ENCODE measurements at places on chromosomes 1 and 21. TPM values are rescaled to one million over a fixed set of nuclear protein-coding genes. Genes with fewer than 3 reads are reported as not detected.

- H3K27me3 ChIP-seq: no peaks in the 10 kb centered on the region
- no peaks in the 10 kb centered on the region for H3K36me3 ChIP-seq
- peaks cover 15% of the 10 kb centered on the region for H3K4me1 ChIP-seq
- H3K4me3 ChIP-seq: no peak overlapping the region
- H3K27ac ChIP-seq: peak overlapping the region; percentile 70
These were observed 19.0 kb upstream of the PRELP start for GRCh38 chr1:203456577-203456976.

- peaks cover 12% of the 10 kb centered on the region for H3K4me1 ChIP-seq
- H3K27ac ChIP-seq: peak overlapping the region; percentile 93
- no peak for DNase-seq
- H3K27me3 ChIP-seq: no peaks in the 10 kb centered on the region
These were observed 17.5 kb upstream of the C1orf105 start for GRCh38 chr1:172402878-172403569.

DNA sequence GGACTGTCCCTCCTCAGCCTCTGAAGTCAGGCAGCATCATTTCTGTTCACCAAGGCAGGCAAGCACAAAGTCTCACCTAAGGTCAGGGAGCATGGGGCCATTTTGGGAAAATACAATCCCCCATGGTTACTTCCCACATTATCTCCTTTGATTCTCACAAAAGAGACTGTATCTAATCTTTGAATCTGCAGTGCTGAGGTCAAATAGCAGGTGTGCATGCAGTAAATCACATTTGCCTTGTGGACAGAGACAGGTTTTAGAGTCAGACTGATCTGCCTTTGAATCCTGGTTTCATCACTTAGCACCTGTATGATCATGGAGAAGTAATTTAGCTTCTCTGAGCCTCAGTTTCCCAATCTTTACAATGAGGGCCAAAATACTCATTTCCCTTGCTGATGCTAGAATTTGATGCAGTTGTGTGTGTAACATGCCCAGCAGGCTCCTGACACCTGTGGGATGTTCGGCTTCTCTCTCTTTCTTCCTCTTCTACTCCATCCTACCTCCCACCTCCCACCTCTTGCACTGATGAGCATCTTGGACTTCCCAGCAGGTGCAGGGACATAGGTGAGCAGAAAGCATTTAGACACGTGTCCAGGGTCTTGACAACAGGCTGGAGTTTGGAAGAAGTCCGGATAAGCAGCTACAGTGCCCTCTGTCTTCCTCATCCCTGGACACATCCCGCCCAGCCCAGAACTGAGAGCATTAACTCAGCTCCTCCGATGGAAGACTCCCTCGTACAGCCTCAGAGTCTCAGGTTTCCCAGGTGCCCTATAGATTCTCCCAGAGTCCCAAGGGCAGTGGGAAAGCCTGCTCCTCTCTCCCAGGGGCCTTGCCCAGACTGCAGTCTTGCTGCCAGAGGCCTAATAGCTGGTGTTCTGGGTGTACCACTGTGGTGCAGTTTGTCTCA is 18.9 kb downstream of the NENF start:
- peaks cover 22% of the 10 kb centered on the region for H3K36me3 ChIP-seq
- no peaks in the 10 kb centered on the region for H3K27me3 ChIP-seq
- H3K27ac ChIP-seq: no peak overlapping the region
- H3K4me1 ChIP-seq: no peaks in the 10 kb centered on the region

GRCh38 chr1:78721136-78721535 is 71.5 kb downstream of the IFI44 start:
- H3K4me1 ChIP-seq: peaks cover 7% of the 10 kb centered on the region
- DNase-seq: no peak
- no peak overlapping the region for H3K27ac ChIP-seq
- H3K4me3 ChIP-seq: no peak overlapping the region

- H3K4me3 ChIP-seq: no peak overlapping the region
- no peak overlapping the region for H3K27ac ChIP-seq
- no peaks in the 10 kb centered on the region for H3K27me3 ChIP-seq
- H3K36me3 ChIP-seq: no peaks in the 10 kb centered on the region
These were observed 518.5 kb downstream of the PLPP3 start for GRCh38 chr1:56060906-56061305.

- no peak overlapping the region for H3K27ac ChIP-seq
- DNase-seq: no peak
- no peak overlapping the region for H3K4me3 ChIP-seq
- peaks cover 31% of the 10 kb centered on the region for H3K4me1 ChIP-seq
These were observed 75.2 kb downstream of the NFIA start for GRCh38 chr1:61157468-61157987.

- DNase-seq: no peak
- H3K36me3 ChIP-seq: no peaks in the 10 kb centered on the region
- peak overlapping the region; percentile 39 for H3K4me3 ChIP-seq
- H3K27me3 ChIP-seq: no peaks in the 10 kb centered on the region
- H3K27ac ChIP-seq: peak overlapping the region; percentile 56
- peaks cover 5% of the 10 kb centered on the region for H3K4me1 ChIP-seq
These were observed 1.4 kb downstream of the TENT5B start for GRCh38 chr1:27011058-27011764.

GRCh38 chr21:45410151-45410864 is 5.3 kb downstream of the COL18A1 start:
- H3K27me3 ChIP-seq: peaks cover 4% of the 10 kb centered on the region
- no peak for DNase-seq
- H3K4me3 ChIP-seq: no peak overlapping the region
- no peak overlapping the region for H3K27ac ChIP-seq
- no peaks in the 10 kb centered on the region for H3K36me3 ChIP-seq
- H3K4me1 ChIP-seq: peaks cover 12% of the 10 kb centered on the region

DNA sequence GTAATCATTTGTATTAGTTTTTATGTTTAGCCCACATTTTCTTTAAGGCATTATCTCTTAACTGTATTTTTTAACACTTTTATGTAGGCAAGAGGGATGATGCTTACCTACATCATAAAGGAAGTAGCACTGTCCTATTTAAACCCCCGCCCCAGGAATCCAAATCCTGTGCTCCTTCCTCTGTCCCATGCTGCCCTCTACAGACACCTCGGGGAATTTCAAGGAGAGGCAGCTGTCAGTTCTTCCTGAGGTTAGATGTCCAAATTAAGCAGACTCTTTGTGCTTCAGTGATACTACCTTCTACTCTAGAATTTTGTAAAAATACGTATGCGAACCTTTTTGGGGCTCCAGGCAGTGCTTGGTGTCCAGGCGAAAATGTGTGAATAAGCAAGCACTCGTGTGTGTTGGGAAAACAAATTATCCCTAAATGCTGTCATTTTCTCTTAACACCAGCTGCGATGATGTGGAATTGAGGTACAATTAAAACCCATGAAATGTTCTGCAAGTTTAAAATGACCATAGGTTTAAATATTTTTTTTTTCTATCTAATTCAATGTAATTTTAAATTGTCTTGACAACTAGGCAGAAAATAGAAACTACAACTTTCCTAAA is 19.2 kb downstream of the CRCT1 start:
- DNase-seq: peak; percentile 23
- no peaks in the 10 kb centered on the region for H3K27me3 ChIP-seq
- H3K27ac ChIP-seq: no peak overlapping the region

GRCh38 chr1:63643926-63644325 is 50.7 kb downstream of the PGM1 start:
- H3K4me3 ChIP-seq: no peak overlapping the region
- no peak overlapping the region for H3K27ac ChIP-seq
- H3K27me3 ChIP-seq: no peaks in the 10 kb centered on the region
- H3K36me3 ChIP-seq: peaks cover 10% of the 10 kb centered on the region
- no peak for DNase-seq

DNA sequence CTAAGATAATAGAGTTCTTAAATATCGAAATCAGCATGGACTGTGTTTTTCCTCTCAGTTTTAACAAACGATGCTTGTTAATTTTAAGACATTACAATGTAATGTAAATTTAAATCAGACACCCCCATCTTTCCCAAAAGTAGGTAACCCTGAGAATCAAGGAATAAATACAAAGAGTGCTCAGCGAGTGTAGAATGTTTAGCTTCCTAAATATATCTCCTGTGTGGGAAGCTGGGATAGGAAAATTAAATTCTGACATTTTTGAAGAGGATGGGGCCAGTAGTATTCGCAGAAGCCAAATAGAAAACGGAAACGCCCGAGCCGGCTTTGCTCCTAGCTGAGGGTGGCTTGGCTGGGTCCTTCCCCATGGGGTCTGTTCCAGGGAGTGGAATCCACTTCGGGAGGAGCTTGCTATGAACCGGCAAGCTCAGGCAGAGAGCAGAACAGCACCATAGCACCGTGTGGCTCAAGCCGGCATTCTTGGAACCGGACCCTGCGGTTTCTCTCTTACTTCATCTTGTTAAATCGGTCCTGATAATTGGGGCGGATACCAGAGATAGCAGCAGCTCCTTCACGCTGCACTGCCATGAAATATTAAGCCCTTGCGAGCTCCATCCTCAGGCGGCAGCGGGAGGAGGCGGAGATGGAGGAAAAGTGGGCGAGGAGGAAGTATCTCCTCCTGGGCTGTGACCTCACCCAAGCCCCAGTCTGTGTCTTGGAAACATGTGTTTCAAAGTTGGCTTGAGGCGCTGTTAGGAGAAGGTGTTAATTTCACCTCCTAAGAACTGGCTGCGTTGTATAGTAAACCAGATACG is 24.9 kb downstream of the MAP3K7CL start:
- peak; percentile 36 for DNase-seq
- no peaks in the 10 kb centered on the region for H3K4me1 ChIP-seq
- no peaks in the 10 kb centered on the region for H3K27me3 ChIP-seq
- no peaks in the 10 kb centered on the region for H3K36me3 ChIP-seq
- H3K27ac ChIP-seq: no peak overlapping the region

DNA sequence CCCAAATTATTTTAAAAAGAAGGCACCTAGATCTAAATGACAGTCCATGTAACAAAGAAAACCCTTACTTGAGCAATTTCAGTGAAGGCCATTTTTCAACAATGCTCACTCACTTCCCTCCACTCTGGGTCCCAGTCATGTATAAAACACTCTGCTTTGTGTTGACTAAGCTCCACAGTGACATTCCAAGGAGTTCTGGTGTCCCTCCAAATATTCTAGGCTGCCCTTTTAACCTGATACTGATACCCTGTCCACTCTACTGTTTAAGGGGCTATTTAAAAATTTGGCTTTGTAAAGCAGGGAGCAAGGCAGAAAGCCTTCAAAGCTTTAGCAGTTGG is 73.6 kb downstream of the GNG12 start:
- DNase-seq: no peak
- peaks cover 45% of the 10 kb centered on the region for H3K4me1 ChIP-seq

GRCh38 chr1:212432661-212433576 is at the start of gene NENF:
Gene NENF (plus strand): TSS chr1:212432920. CDS start chr1:212432944, 24 bp downstream.
- H3K27me3 ChIP-seq: no peaks in the 10 kb centered on the region
- no peaks in the 10 kb centered on the region for H3K36me3 ChIP-seq
- H3K27ac ChIP-seq: peak within 1 kb of the TSS; percentile 93
- peaks cover 12% of the 10 kb centered on the region for H3K4me1 ChIP-seq
- H3K4me3 ChIP-seq: peak within 1 kb of the TSS; percentile 94

GRCh38 chr1:58063095-58063494 is 483.4 kb downstream of the OMA1 start:
- H3K4me3 ChIP-seq: no peak overlapping the region
- H3K27ac ChIP-seq: no peak overlapping the region
- DNase-seq: no peak
- H3K4me1 ChIP-seq: no peaks in the 10 kb centered on the region
- no peaks in the 10 kb centered on the region for H3K36me3 ChIP-seq

GRCh38 chr1:183590244-183591191 is at the start of gene NCF2:
Gene NCF2 (minus strand): TSS chr1:183590459. CDS start chr1:183590329, 130 bp downstream.
- H3K27me3 ChIP-seq: no peaks in the 10 kb centered on the region
- H3K4me1 ChIP-seq: peaks cover 4% of the 10 kb centered on the region
- peak; percentile 36 for DNase-seq
- peak within 1 kb of the TSS; percentile 33 for H3K4me3 ChIP-seq
- no peaks in the 10 kb centered on the region for H3K36me3 ChIP-seq

DNA sequence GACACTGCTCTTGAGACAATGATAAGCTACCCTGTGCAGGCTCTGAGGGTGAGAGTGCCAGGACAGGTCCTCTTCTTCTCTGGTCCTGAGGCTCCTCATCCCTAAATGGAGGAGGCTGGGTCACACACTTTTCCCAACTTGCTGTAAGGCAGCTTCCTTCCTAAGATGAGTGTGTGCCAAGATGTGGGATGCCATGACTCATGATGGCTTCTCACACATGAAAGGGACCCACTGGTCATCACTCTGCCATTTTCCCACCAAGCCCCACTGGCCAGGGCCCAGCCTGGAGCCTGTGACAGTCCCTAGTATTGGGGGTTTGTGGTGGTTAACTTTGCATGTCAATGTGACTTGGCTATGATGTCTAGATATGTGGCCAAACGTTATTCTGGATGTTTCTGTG is 54.4 kb downstream of the CNIH3 start:
- DNase-seq: no peak
- H3K27me3 ChIP-seq: no peaks in the 10 kb centered on the region
- no peak overlapping the region for H3K27ac ChIP-seq
- no peaks in the 10 kb centered on the region for H3K4me1 ChIP-seq
- H3K4me3 ChIP-seq: no peak overlapping the region
- no peaks in the 10 kb centered on the region for H3K36me3 ChIP-seq

DNA sequence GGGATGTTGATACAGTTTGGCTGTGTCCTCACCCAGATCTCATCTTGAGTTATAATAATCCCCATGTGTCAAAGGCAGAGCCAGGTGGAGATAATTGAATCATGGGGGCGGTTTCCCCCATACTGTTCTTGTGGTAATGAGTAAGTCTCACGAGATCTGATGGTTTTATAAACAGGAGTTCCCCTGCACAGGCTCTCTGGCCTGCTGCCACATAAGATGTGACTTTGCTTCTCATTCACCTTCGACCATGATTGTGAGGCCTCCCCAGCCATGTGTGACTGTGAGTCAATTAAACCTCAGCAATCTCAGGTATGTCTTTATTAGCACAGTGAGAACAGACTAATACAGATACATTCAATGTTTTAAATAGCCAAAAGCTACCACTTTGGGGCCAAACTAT is 41.1 kb downstream of the SLC35F3 start:
- H3K27ac ChIP-seq: no peak overlapping the region
- no peaks in the 10 kb centered on the region for H3K27me3 ChIP-seq
- no peaks in the 10 kb centered on the region for H3K36me3 ChIP-seq

- no peak for DNase-seq
- H3K4me1 ChIP-seq: no peaks in the 10 kb centered on the region
- no peaks in the 10 kb centered on the region for H3K36me3 ChIP-seq
- no peaks in the 10 kb centered on the region for H3K27me3 ChIP-seq
These were observed 42.6 kb upstream of the ATP2B4 start for GRCh38 chr1:203584035-203584434.

DNA sequence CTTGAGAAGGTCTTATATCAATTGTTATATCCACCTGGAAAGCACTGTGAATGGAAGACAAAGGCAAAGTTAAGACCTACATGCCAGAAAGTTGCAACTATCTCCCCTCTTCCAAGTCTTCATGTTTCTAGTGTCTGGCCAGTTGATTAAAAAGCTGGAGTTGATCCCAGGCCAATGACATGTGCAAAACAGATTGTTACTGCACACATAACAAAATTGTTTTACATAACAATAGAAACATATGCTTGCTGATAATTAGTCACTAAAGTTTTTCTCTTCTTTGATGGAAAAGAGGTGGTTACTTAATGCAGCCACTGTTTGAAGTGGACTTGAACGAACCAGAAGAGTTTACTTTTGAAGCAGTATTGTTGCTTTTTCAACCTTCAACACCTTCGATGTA is 158.2 kb downstream of the TGFBR3 start:
- H3K4me1 ChIP-seq: peaks cover 75% of the 10 kb centered on the region
- H3K4me3 ChIP-seq: no peak overlapping the region

- DNase-seq: no peak
- H3K4me1 ChIP-seq: no peaks in the 10 kb centered on the region
- no peaks in the 10 kb centered on the region for H3K27me3 ChIP-seq
- no peak overlapping the region for H3K4me3 ChIP-seq
These were observed 100.8 kb upstream of the DSCAM start for GRCh38 chr21:40947713-40948112.

The FHAD1 gene
- not detected for total RNA-seq

The GCSAML gene
- 9.0 TPM for total RNA-seq

The OR2L3 gene
- total RNA-seq: 1.1 TPM

The PTAFR gene
- total RNA-seq: 3.5 TPM

The CCDC181 gene
- 3.6 TPM for total RNA-seq

The OLFML3 gene
- 55.1 TPM for total RNA-seq

The RIMS3 gene
- total RNA-seq: 6.9 TPM

The FMOD gene
- total RNA-seq: 203 TPM

All from tibial nerve (tissue), 4 donors.